ENCODE measurements at places on chromosomes 16 and 17.
A peak's percentile ranks its signal among the peaks of the same experiment; 100 is the strongest.

DNA sequence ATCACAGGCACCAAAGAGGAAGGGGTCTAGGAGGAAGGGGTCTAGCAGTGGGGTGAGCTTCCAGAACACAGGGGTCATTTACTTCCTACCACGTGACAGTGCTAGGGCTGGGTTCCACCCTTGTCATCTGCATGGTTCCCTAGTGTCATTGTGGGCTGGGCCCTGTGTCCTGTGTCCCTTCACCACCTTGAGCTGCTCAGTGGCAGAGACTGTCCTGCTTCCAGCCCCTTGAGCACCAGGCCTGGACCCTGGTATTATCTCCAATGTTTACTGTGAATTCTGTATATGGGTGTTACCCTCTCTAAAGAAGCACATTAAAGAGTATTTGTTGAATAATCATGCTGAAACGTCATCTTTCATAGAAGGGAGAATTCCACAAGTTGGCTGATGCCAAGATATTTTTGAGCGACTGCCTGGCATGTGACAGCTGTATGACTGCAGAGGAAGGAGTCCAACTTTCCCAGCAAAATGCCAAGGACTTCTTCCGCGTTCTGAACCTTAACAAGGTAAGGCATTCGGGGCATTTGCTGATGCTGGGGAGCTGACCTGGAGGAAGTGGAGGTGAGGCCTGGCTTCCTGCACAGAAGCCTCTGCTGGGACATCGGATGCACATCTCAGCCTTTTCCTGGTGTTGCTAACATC, 5.5 kb downstream of the NARF start:
- DNase-seq: no peak

DNA sequence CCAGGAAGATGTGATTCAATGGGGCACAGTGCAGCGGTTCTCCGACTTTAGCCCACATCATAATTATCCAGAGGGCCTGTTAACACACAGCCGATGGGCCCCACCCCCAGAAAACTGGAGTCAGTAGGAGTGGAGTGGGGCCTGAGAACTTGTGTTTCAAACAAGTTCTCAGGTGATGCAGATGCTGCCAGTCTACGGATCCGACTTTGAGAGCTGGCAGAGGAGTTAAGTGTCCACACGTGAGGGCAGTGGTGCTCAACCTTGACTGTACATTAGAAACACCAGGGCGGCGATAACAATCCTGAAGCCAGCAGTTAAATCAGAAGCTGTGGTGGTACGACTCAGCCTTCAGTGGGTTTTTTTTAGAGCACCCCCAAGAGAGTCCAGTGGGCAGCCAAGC, 75.0 kb downstream of the GPRC5B start:
- no peak for DNase-seq

DNA sequence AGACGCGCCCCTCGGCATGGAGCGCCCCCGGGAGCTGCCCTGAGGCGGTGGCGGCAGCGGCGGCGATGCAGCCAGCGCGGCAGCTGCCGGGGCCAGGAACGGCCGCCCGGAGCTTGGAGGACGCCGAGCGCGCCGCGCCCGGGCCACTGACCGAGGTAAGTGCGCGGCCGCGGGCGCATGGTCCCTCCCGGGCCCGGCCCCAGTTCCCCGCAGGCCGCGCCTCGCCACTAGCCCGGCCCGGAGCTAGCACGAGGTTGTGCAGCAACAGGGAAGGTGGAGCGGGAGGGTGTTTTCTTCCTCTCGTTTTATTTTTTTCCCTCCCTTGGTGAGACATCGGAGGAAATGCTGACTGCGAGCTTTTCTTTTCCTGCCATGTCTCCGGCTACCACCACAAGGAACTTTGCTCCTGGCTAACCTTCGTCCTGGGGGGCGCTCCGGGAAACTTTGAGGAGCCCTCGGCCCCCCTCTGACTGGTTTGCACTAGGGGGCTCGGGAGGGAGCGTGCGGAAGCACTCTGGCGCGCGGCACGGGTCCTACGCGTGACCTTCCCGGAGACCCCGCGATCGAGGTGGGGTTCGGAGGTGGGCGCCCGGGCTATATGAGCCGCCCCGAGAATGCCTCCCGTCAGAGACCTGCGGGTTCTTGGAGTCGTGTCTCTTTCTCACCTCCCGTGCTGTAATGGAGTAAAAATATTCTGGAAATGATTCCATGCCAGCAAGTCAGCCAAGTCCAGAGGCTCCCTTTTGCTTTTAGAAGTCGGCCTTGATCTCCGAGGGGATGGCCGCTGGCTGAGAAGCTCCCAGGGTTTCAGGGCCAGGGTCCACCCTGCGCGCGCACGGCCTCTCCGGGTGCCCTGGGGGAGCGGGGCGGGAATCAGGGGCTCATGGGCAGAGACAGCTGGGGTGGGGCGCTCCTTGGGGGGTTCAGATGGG, 868 bp downstream of the KCNJ12 start:
- DNase-seq: peak; percentile 44

DNA sequence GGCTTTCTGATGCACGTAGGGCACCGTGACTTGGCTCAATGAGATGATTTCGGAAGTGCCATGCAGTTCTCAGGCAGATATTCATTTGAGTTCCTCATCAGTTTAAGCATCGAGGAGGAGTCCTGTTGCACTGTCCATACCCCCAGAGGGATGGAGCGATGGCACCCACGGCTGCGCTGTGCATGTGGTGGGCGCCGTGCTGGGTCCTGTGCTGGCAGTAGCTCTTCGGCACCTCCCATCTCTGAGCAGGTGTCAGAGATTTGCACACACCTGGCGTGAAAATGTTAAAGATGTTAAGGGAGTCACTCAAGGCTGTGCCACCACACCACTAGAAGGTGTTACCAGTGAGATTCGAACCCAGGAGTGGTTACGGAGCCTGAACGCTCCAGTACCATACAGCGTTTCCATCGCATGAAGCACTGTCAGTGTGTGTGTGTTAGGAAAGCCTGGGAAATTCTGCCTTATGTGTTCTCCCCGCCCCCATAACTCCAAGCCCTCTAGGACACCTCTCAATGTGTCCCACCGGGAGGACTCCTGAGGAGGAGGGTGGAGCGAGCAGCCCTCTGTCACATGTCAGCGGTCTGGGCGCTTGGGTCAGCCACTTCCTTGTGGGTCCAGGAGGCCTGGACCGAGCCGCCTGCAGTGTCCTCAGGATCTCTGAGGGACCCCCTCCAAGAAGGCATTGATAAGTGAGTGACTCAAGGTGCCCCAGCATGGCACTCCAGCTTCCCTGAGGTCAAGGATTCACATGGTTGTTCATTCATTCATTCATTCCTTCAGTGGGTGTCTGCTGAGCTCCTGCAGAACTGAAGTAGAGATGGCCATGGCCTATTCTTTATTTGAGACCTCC, 3.8 kb downstream of the MRC2 start:
- DNase-seq: no peak

GRCh38 chr17:39244600-39245570, 19.1 kb upstream of the STAC2 start:
- DNase-seq: peak; percentile 64

DNA sequence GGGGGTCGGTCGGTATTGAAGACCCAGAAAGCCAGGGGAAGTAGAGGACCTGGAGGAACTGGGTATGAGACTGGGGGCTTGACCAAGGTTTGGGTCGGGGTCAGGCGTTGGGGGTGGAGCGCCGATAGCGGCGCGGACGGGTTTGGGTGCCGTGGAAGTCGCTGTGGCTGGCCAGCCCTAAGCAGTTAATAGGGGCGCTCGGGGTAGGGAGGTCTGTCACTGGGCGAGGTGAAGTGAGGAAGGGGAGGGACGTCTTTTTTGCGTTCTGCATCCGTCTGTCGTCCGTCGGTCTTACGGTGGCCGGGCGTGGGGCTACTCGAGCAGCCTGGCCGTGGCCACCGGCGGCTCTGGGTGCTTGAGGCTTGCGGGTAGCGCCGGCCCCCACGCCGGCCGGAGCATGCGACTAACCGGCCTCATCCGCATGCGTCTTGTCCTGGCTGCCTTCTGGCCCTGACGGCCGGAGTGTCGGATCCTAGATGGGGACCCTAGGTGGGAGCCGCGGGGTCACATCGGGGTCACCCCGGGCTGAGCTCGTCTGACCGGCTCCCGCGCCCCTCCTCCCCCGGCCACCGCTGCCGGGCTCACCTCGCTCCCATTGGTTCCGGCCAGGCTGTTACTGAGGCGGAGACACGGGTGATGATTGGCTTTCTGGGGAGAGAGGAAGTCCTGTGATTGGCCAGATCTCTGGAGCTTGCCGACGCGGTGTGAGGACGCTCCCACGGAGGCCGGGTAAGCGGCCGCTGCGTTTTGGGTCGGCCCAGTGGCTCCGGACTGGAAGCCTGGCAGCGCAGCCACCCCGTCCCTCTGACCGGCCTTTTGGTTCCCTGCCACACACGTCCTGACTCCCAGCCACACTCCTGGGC, 10.3 kb upstream of the TMEM88 start:
- DNase-seq: peak; percentile 94

GRCh38 chr16:1093284-1094123, 2.5 kb downstream of the C1QTNF8 start:
- no peak for DNase-seq

- DNase-seq: peak; percentile 81
Measured at GRCh38 chr17:549177-550040, 165.2 kb downstream of the VPS53 start.

- no peak for DNase-seq
Measured at GRCh38 chr17:79280866-79281572, 206.4 kb downstream of the ENGASE start.

DNA sequence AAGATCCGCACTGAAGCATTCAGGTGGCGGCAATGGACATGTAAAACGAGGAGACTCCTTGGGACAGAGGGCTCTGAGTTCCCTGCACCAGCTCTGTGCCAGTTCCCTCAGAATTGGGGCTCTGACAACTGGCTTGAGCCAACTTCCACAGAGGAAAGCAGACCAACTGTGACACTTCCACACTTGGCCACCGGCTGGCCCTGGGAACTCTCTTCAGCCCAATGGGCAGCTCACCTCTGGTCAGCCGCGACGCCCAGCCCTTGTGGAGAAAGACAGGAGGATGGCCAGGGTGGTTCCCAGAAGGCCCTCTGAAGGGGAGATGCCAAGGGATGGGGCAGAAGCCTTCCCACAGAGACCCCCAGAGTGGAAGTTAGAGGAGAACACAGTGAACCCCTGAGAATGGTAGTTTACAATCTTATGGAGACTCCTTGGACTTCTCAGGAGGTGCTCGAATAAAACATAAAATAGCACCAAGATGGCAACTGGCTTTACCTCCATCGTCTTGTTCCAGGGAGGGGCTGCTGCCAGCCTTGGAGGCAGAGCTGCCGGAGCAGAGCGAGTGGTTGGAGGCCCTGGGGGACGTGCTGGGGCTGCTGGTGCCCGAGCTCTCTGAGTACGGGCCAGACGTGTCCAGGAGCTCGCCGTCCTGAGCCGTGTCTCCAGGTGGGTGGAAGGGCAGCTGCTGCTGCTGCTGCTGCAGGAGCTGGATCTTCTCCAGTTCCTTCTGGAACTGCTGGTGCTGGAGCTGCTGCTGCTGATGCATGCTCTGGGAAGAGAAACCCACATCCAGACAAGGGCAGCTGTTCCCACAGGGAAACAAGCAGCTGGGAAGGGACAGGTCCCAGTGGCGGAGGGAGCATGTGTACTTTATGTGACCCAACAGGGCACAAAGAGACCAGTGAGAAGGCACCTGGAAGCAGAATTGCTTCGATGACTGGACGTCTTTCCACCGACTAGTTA, 35.0 kb upstream of the ICAM2 start:
- no peak for DNase-seq

GRCh38 chr17:44444735-44445105, 55.3 kb upstream of the ITGA2B start:
- peak; percentile 90 for DNase-seq

DNA sequence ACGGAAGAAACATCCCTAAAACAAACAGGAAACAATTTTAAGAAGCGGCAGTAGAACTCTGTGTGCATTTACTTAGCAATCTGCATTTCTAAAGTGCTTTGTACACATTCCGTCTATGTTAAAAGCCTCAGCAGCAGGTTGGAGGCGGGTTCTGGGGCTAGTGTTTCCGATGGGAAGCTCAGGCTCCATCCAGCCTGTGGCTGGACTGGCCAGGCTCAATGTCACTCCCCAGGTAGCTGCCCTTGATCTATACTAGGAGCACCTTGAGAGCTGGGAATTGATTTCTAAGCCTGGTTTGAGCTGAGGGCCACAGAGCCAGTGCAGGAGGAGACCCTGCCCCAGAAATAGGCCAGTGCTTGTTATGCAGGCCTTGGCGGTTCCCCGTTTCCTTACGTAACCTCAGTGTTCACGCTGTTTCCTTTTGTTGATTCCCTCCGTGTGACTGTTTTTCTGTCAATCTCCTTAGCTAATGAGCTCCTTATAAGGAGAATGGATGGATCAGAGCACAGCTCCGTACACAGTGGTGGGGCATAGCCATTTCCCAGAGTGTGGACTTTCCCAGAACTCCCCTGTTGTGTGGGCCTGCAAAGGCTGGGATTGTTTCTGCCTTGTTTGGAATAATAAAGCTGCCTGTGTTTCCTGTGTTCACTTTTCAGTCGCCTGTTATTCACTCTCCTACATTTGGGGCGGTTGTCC, 21.4 kb downstream of the ADORA2B start:
- DNase-seq: peak; percentile 52

DNA sequence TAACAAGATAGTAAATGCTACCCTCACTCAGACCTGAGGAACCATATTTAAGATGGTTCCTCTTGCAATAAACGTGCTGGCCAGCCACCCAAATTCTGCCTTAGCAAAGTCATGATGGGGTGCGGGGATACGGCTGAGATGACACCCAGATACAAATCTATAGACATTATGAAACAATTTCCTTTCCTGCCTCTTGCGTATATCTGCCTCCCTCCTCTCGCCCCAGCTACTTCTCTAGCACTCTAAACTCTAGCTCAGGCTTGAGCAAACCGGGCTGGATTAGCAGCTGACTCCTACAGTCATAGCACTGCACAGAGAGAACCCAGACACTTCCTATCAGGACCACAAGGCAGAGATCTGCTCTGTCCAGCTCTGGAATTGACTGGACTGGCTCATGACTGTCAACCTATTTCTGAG, 22.3 kb downstream of the CD300LF start:
- no peak for DNase-seq

- peak; percentile 26 for DNase-seq
Measured at GRCh38 chr17:69696650-69697049, 282.2 kb downstream of the MAP2K6 start.

DNA sequence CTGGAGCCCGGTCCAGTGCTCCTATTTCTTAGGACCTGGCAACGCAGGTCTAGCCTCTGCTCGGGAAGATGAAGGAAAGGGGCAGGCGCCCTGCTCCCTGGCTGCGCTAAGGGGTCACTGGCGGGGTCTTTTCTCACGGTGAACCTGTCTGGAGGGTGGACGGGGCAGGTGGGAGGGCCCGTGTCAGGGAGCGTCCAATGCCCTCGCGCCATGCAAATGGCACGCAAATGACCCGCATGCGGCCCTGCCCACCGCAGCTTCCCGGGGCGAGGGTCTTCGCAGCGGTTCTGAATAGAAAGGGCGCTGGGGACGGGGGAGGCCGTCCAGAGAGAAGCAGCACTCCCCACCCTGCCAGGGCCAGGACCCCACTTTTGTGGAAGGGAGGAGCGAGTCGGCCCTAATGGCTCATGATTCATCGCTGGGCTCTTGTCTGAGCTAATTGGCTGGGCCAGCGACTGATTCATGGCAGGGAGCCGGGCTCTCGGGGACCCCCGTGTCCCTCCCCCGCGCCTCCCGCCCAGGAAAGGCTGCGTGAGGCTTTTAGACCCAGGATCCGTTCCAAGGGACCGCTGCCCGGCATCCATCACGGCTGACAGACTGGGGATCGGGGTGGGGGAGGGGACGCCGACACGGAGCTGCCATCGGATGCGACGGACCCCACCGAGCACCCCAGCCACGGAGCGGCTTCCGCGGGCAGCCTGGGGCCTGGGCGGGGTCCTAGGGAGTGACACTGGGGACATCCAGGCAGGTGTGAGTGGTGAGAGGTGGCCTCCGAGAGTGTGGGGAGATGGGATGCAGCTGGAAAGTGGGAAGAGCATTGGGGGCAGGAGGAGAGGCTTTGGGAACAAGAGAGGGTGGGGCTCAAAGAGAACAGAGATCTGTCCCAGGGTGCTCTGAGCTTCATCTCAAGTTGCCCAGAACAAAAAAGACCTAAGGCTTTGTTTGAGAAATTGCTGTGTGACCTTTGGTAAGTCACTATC, 25.0 kb upstream of the NGFR start:
- no peak for DNase-seq

Measured in fibroblast of lung (primary cell).